Umbilical cord (tissue), 2 donors: ENCODE measurements at places on chromosomes 2 and 18. TPM values are rescaled to one million over a fixed set of nuclear protein-coding genes. Genes with fewer than 3 reads are reported as not detected.
A peak's percentile ranks its signal among the peaks of the same experiment; 100 is the strongest.

- DNase-seq: peak; percentile 79
Observed at GRCh38 chr2:43105586-43106558, 120.5 kb downstream of the ZFP36L2 start.

VWC2L gene
- total RNA-seq: 4.3 TPM

GRCh38 chr2:34848691-34849090, 1249.6 kb upstream of the FAM98A start:
- no peak for DNase-seq

CROCC2 gene
- total RNA-seq: 3.1 TPM

DNA sequence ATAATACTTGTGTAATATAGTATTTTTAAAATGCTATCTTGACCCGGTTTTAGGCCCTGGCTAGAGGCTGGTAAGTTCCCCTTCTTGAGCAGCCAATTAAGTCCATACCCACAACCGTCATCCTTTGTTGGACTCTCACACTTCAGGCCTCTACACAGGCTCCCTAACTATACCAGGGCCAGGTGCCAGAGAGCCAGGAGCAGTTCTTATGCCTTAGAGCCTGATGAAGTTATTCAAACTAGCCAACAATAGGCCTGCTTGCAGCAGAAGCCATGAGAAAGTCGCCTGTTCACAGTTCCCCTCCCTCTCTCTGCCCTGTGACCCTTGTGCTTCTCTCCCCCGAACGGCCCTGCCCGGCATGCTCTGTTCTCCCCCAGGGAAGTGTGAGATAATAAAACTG, 454.2 kb upstream of the KLHL29 start:
- no peak for DNase-seq

- peak; percentile 97 for DNase-seq
Observed at GRCh38 chr2:217964275-217965161, 38.3 kb downstream of the TNS1 start.

KIF1A gene
- 2.2 TPM for total RNA-seq

GRCh38 chr18:79402977-79403722, 7.4 kb downstream of the NFATC1 start:
- no peak for DNase-seq

GRCh38 chr18:74654638-74655037, 57.0 kb downstream of the ZNF407 start:
- peak; percentile 17 for DNase-seq
